ENCODE measurements at places on chromosomes 11 and 22.

DNA sequence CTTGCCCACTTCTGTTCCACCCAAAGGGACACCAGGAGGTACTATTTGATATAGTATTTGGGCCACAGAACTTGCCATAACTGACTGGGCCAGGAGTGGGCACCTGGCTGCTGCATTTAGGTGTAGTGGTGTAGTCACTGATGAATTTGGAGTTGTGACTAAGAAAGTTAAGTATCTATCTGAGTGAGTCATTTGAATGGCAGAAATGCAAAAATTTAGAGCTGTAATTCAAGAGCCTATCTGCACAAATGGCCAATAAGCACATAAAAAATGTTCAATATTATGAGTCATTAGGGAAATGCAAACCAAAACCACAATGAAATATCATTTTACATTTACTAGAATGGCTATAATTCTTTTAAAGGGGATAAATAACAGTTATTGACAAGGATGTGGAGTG lies 14.7 kb downstream of the GLYATL2 start:
- no peak for DNase-seq

DNA sequence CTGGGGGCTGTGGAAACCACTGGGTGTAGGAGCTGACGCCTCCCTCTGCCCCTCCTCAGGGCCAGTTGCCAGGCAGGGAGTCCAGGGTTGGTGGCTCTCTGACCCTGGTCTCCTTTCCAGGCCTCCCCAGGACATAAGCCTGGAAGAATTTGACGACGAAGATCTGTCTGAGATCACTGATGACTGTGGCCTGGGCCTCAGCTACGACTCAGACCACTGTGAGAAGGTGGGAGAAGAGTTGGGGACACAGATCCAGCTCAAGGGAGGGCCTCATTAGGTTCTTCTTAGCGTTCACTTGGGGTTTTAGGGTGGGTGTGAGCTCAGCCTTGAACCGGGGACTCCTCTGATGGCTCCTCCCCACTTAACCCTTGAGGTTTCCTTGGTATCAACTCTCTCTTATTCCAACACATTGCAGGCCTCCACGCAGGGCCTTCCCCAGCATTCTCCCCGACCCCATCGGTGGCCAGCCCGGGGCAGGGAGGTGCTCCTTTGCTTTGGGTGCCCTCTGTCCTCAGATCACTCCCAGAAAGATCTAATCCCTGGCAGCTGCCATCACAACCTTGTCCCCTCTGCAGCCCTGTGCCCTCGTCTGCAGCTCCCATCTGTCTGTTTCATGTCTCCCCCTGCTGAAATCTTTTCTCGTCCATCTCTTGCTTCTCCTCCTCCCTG lies 1.2 kb downstream of the MAPK8IP2 start:
- peak; percentile 3 for DNase-seq

- no peak for DNase-seq
Observed at GRCh38 chr11:96200243-96200642, 142.8 kb downstream of the MAML2 start.

- DNase-seq, result no peak
Observed at GRCh38 chr11:27347359-27348339, 15.4 kb downstream of the CCDC34 start.

GRCh38 chr22:17368554-17369438 lies 464 bp upstream of the CECR2 start:
- DNase-seq, result peak; percentile 75

GRCh38 chr11:116396331-116396730 lies 376.5 kb downstream of the BUD13 start:
- no peak for DNase-seq

DNA sequence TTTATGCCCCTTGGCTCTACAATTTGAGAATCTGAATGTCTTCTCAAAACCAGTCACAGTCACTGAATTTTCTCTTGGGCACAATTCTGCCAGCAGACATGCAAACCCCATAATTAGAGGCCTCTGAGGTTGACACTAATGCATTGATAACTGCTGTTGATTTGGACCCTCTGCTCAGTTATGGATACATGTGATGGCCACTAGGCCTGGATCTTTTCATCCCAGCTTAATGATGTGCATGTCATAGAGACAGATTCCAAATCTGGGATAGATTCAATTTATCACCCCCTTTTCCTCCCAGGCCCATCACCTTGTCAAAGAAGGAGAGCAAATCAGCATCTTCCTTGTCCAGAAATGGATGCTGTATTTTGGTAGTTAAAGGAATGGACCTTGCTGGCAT lies 92.2 kb downstream of the C11orf91 start:
- DNase-seq, result no peak

DNA sequence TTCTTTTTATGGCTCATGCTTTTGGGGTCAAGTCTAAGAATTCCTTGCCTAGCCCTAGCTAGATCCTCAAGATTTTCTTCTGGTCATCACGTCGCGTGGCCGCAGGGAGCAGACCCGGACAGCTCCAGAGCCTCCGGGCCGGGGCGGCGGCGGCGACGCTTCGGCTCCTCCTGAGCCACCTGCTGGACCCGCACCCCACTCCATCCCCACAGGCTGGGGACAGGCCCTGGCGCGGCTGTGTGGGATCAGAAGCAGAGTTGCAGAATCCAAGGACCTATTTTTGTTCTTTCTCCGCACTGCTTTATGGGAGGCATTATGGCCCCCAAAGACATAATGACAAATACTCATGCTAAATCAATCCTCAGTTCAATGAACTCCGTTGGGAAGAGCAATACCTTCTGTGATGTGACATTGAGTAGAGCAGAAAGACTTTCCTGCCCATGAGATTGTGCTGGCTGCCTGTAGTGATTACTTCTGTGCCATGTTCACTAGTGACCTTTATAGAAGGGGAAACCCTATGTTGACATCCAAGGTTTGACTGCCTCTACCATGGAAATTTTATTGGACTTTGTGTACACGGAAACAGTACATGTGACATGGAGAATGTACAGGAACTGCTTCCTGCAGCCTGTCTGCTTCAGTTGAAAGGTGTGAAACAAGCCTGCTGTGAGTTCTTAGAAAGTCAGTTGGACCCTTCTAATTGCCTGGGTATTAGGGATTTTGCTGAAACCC lies 12.4 kb upstream of the SCARF2 start:
- no peak for DNase-seq

GRCh38 chr11:12865863-12866595 lies 143.1 kb upstream of the RASSF10 start:
- no peak for DNase-seq

DNA sequence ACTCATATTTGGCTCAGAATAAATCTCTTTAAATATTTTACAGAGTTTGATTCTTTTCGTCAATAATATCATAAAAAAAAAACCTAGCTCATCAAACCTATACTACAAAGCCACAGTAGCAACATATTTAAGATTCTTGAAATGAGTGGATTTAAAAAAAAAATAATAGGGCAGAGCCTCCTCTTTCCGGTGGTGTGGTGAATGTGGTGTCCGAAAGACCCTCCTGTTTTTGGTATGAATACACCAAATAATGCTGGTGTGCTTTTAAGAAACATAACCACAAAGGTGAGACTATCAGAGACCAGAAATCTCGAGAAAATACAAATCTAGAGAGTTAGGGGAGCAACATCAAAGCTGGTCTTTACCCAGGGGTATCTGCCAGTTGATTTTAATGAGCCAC lies 342.6 kb downstream of the TBC1D22A start:
- no peak for DNase-seq

DNA sequence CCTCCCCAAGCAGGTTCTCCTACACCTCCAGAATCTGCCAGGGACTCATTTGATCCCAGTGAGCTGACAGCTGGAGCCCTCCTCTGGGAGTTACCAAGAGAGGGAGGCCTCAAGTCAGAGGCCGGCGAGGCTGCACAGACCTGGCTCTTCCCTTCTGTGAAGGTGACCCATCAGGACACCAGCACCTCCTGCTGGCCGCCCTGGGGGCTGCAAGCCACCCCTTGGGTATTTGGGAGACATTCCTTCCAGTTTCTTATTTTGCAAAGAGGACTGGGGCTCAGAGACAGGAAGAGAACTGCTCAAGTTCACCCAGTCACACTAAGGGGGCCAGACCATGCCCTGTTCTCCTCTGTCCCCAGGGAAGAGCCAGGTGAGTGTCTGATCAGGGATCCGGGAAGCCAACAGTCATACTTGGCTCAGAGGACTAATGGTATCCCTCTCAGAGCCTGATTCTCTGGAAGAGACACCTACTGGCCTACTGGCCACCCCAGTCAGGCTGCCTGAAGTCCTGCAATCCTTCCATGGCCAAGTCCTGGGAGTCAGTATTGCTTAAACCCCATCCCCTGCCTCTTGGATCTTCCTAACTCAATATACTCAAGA lies 40.5 kb upstream of the RIC3 start:
- peak; percentile 72 for DNase-seq

- DNase-seq, result peak; percentile 22
Observed at GRCh38 chr22:50699001-50699755, 26.6 kb downstream of the SHANK3 start.

GRCh38 chr11:86449993-86450629 lies 75.4 kb downstream of the CCDC81 start:
- DNase-seq, result no peak

- DNase-seq, result no peak
Observed at GRCh38 chr11:117584056-117584830, 212.8 kb downstream of the DSCAML1 start.

- peak; percentile 73 for DNase-seq
Observed at GRCh38 chr11:58900479-58901420, 38.5 kb upstream of the GLYATL1 start.

DNA sequence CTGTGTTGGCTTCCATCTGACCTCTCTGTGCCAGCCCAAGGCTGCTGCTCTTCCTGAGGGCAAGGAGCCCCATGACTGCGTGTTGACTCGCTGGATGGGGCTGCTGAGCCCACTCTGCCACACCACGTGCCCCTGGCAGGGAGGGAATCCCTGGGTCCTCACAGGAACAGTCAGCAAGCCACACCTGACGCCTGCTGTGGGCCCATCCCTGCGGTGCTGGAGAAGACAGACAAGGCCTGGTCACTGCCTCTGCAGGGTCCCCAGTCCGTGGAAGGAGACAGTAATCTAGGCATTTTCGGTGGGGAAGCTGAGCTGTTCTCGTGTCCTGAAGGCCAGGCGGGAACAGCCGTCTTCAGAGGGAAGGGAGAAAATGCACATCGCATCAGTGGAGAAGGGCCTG lies 10.6 kb upstream of the PPP6R3 start:
- DNase-seq, result no peak

DNA sequence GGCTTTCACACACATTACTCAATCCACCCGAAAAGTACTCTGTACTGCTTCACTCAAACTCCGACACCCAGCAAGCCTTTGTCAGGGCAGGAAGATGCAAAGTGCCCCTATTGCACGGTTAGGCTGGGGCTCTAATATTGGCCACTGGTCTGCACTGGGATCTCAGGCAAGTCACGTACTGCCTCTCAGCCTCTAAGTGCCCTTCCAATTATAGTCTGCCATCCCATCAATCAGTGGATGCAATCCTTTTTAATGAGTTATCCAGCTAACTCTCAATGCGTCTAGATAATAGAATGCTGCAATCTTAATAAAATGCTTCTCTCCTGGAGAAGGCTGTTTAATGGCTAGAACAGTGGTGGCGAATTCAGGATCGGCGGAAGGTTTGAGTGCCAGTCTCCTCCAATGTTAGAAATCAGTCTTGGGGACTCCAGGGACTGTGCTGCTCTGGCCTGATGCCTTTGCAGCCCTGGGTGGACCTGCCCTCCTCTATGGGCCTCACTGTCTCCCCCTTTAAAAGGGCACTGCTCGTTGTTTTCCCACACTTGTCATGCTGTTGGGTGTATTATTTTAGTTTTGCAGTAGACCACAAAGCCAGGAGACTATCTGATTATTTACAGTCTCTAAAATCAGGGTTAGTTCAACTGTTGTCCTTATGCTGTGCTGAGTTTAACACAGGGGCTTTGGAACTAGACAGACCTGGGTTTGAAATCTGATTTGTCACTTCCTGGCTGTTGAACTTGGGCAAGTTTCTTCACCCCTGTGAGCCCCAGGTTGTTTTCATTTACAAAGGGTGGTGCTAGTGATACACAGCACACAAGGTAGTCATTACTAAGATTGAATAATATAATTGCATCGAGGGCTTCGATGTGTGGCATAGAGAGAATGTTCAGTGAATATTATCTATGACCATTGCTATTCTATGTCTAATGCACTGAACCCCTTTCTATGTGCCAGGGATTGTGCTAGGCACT lies 36.7 kb downstream of the CLMP start:
- no peak for DNase-seq

GRCh38 chr11:79461144-79461543 lies 20.3 kb upstream of the TENM4 start:
- no peak for DNase-seq

DNA sequence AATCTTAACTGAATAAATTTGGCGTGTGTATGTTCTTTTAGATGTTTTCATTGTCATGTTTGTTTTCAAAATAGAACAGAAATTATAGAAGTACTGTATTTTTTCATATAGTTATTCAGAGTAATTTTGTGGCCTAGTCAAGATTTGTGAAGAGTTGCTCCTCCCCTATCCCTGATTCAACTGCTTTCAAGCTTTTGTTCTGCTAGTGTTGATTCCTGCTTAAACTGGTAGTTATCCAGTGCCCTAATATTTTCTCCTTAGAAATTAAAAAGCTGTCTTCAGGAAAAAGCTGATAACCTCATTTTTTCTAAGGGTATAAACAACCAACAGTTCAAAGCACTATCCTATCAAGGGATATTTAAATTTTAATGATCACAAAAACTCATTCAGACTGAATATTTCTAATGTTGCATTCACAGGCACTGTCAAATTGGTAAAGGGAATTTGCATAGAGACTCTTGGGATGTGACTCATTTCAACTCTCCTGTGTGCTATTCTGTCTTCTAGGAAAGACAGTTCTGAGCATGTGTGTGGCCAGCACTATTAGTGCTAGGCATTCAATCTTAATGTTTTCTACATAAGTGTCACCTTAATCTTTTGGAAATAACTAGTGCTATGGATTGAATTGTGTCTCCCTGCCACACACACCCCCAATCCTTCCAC lies 1776.0 kb downstream of the LRRC4C start:
- no peak for DNase-seq

DNA sequence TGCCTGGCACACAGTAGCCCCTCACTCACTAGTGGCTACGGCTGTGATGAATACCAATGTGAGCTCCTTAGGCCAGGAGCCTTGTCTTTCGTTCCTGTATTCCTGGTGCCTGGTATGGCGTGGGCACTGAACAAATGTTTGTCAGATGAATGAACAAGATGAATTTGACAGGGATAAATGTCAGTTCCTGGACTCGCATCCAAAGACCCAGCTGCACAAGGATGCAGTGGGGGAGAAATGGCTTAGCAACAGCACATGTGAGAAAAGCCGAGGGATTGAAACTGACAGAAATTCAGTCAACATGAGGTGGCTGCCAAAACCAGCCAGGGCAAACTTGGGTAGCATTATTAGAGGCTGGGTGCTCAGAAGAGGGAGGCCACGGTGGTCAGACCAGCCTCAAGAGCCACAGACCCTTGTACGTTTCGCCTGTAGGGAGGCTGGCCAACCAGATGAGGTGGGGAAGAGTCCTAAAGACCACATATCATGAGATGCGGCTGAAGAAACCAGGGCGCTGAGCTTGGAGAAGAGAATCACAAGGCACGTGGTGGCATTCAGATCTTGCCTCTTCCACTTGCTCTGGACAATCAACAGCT lies 7.7 kb upstream of the SLC22A8 start:
- DNase-seq, result no peak

Measured in left ventricle myocardium superior (tissue), 1 donor.